ENCODE measurements at places on chromosomes 16 and 17.
A peak's percentile ranks its signal among the peaks of the same experiment; 100 is the strongest.

DNA sequence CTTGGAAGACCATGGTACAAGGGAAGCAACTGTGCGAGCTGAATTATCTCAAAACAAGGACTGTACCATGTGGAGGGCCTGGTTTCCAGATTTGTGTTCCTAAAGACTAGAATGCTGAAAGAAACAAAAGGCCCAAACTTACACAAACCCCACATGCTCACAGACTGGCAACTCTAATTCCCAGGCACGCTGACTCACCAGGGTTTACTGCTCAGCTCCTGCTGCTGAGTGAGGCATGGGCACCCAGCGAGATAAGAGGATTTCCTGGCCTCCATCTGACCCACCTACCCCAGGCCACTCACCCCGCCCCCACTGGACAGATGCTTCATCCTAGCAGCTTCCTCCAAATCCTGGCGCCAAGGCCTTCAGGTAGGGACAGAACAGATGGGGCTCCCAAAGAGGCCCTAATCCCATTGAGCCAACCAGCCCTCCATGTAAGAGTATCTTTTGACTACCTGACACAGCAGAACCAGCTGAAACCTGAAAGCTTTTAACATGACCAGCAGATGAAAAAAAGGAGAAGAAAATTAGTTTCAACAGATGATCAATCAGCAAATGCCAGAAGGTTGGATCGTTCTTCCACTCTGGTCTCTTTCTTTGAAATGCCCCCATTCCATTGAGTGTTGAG, 33.9 kb downstream of the DCUN1D3 start:
- no peak for DNase-seq

GRCh38 chr16:27840311-27841060, 223.0 kb downstream of the GSG1L start:
- DNase-seq = no peak

GRCh38 chr16:56163089-56163488, 28.2 kb upstream of the GNAO1 start:
- no peak for DNase-seq

DNA sequence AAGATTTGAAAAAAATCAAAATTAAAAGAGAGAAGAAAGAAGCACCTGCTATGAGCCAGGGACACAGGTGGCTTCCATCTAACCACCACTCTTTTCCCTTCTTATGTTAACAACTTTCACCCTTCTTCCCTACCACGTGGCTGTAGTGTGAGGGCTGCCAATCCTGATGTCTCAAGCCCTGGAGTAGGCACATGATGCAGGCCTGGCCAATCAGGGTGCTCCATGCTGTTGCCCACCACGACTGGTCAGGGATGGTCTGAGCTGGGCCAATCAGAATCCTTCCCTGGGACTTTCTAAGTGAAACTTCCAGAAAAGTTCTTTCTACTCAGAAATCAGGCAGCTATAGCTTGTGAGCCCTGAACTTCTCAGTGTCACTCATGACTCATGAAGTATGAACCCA, 140.7 kb downstream of the SDK2 start:
- DNase-seq = no peak

DNA sequence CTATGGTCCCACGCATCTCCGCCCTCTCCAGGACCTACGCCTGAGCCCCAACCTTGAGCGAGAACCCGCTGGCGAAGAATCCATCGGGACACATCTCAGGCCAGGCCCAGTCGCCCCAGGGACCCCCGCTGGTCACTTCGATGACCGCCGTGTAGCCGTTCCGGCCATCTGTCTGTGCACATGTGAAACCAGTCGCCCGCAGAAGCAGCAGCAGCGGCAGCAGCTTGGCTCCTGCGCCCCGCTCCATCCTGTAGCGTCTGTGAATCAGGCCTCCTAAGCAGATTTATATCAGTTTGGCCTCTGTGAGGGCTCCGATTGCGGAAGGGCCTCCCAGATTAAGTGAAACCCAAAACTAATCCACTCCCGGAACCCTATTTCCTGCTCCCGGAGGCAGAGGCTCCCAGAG, at the start of gene VMO1:
Gene VMO1, minus strand, starts transcription at position 259 of the 406 bp plus-strand sequence. Its CDS starts 12 bp downstream, at position 247.
- peak; percentile 7 for DNase-seq

GRCh38 chr16:79165506-79165905, 435.0 kb downstream of the MAF start:
- no peak for DNase-seq

GRCh38 chr16:35364263-35364662, 1904.9 kb downstream of the TP53TG3F start:
- no peak for DNase-seq

DNA sequence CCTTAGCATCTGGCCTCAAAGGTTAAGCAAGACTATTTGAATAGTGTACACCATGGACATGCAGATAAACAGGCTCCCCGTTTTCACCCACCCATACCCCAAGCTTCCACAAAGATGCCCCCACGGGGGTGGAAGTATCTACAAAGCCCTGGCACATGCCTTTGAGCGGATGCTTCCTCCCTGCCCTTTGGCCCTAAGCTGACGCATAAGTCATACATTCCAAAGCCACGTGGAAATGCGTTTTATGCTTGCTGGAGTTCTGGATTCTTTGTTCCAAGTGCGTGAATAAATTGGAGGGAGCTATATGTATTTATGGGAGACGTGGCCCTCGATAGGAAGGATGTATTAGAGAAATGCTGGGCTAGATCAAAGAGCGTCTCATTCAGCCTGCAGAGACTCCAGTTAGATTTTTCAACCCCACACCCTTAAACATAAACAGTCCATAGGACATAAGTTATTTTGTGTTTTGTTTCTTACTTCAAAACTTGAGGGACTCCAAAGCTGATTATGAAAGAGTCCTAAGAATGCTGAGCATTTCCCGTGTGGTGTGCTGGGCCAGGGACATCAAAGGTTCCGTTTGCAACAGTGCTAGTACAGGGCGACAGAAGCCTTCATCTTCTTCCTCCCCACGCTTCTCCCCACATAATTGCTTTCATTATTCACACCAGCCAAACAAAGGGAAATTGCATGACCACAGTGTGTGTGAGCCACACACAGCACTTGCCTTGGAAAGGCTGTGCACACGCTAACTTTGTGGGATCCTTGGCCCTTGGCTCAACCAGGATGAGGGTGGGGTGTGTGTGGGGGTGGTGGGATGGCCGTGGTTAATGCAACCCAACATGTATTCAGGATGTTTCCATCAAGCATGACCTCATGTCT, 73.6 kb downstream of the WIPI1 start:
- DNase-seq = no peak
